ENCODE measurements at places on chromosomes 2 and 18.

GRCh38 chr2:22784566-22784965, 600.4 kb upstream of the KLHL29 start:
- no peak for DNase-seq

DNA sequence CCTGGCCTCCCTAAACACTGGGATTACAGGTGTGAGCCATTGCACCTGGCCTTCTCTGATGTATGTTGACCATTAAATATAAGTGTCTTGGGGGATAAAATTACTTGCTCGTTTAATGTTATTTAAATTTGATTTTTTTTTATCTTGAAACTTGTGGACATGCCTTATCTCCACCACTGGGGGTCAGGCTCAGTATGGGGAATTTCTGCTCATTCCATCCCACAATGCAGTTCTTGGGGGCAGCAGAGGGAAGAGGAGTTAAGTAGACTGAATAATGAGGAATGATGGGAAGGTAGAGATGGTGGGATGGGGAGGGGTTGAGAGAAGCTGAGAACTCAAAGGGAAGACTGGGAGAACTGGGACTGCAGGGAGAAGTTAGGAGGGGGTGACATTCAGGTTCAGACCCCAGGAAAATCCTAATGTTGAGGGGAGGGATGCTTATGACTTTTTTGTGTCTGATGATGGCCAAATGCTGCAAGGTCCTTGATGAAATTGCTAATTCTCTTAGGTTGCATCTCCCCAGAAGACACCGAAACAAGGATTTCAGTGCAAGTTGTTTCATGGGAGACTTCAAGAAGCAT, 174.2 kb downstream of the MIB1 start:
- DNase-seq: no peak

GRCh38 chr18:42187611-42188380, 232.8 kb downstream of the PIK3C3 start:
- no peak for DNase-seq

GRCh38 chr2:197308996-197309690, 1.4 kb downstream of the ANKRD44 start:
- DNase-seq: no peak

DNA sequence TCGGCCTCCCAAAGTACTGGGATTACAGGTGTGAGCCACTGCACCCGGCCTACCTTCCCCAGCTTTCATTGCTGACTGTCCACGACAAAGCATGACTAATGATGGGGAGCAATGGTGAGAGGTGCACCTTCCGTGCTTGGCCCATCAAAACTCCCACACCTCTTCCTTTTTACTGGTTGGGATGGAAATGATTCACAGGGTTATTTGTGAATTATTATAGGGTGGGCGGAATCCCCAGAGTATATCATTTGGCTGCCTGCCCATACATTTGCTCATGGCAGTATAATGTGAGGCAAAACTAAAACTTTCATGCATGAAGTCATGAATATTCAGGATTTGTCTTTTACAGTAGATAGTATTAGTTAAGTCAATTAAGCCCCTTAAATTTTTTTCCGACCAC, 334.2 kb upstream of the NETO1 start:
- no peak for DNase-seq
